Activated CD4-positive, alpha-beta T cell treated with anti-CD3 and anti-CD28 coated beads, Interleukin-2, amount 50 U/mL, for 16 hours (primary cell): ENCODE measurements at places on chromosomes 7 and 10.
A peak's percentile ranks its signal among the peaks of the same experiment; 100 is the strongest.

GRCh38 chr10:48633381-48634197 lies 28.7 kb upstream of the ARHGAP22 start:
- DNase-seq: peak; percentile 27

DNA sequence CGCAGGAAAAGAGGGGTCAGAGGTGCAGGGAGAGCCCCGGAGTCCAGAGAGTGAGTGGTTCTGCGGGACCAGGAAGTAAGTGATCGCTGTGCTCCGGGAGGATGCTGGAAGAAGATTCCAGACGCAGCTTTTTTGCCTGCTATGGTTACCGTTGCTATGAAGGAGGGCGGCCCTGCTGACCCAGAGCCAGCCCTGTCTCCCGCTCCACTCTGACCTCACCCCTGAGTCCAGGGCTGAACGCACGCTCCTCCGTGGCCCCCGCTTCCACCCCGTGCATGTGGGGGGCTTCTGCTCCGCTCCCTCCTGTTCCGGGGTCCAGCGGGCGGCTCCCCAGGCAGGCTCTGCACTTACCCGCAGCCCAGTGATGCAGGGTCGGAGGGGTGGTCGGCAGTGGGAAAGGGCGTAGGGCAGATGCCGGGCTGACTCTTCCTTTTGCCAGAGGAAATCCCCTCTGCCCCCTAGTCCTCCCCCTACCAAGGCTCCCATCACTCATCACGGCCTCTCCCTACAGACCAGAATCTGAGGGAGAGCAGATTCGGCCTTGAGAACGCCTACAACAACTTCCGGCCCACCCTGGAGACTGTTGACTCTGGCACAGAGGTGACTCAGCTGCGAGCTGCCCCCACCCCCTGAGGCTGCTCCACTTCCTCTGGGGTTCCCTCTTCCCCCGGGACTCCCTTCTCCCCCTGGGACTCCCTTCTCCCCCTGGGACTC lies 2.7 kb upstream of the MUC17 start:
- DNase-seq: peak; percentile 79

DNA sequence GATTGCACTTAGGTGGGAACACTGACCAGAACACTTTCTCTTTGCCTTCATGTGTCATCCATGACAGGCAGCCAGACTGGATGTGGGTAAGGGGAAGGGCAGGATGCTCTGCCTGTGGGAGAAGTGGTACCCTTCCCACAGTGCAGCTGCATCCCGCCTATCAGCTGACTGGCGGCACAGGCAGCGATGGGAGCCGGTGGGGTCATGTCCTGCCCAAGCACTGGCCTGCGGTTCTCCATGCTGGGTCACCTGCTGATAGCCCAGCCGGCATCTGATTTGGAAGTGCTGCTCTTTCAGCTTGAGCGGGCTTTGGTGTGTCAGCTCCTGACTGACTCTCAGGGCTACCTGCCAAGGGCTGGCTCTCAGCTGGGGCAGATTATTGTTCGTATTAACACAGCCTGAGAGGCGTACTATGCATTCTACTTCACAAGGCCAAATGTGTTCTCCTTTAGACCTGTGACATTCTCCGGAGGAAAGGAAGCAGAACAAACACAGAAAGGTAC lies 105.2 kb upstream of the PDLIM1 start:
- no peak for DNase-seq

DNA sequence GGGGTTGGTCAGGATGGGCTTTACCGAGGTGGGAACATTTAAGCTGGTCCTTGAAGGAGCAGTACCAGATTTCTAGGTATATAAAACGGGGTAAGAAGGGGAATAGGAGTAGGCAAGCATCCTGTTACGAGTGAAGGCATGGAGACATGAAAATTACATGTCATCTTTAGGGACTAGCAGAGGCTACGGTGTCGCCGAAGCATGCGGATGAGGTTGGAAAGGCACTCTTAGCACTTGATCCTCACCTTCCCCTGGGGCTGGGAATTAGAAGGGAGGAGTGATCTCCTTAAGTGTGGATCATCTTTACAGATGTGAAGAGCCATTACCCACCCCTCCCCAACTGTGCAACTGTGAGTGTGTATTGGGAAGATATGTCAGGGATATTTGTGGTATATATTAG lies 13.8 kb upstream of the ZRANB1 start:
- no peak for DNase-seq

DNA sequence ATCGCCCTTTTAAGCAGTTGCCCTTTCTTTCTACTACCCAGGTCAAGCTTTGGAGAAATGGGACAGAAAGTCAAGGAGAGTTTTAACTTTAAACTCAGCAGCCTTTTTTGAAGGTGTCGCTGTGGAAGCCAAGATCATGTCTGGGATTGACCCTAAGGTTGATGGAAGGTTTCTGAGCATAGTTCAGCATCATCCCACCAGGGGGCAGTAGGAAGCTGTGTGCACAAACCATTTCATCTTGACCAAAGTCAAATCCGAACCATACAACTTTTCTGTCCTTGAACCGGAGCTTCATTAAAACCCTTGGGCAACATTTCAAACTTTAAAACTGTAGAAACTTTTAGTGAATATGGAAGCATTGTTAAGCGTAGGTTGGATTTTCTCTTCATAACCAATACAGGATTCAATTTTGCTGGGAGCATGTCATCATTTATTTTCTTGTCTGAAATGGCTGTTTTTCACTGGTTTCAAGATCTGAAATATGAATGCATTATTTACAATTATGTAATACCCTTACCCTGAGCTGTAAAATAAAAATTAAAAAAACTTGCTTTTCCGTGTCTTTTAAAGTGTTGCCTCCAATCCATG lies 214.4 kb upstream of the KIAA1217 start:
- DNase-seq: peak; percentile 42

DNA sequence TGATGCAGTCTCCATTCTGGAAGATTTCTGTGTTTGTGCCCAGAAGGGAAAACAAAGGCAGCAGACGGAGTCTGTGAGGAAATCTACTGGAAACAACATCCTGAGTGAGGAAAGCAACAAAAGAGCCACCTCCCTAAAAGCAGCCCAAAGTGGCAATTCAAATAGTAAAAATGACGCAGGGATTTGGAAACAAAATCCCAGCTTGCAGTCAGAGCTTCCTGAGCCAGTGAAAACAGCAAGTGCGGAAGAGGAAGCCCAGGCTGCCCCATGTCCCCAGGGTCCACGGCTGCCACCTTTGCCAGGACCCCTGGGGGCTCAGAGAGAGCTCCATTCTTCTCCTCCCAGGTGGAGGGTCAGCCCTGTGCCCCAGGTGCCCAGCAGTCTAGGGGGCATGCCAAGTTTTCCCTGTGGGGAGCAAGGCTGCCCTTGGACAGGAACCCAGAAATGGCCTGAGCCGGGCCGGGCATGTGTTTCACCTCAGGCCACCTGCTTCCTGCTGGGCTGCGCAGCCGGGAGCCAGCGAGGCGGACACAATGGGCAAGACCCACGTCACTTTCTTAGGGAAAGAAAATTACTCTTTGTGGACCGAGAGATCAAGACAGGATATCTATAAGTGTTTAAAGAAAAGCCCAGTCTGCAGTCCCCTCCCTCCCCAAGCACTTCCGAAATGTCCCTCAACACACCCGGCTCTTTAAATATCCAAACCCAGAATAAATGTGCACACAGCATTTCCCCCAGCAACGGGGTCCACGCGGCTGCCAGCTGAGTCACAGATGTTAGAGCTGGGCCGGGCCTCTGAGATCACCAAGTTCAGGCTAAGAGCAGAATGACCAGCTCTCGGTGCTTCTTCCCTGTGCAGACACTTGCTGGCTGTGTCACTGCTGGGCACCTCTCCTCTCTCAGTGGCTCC lies 231.1 kb downstream of the ARHGAP12 start:
- no peak for DNase-seq

DNA sequence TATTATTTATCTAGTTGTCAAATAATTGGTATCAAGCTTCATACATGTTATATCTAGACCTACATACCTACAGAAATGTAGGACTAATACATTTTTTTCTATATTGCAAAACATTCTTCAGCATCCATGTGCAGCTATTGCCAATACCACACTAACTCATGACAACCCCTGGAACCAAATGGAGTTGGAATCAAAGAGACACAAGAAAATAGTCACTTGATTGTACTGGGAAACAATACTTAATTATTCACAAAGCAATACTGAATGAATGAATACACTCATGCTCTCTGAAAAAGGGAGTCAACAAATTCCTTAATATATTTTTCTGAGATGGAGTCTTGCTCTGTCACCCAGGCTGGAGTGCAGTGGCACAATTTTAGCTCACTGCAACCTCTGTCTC lies 10.4 kb upstream of the CFAP43 start:
- no peak for DNase-seq

DNA sequence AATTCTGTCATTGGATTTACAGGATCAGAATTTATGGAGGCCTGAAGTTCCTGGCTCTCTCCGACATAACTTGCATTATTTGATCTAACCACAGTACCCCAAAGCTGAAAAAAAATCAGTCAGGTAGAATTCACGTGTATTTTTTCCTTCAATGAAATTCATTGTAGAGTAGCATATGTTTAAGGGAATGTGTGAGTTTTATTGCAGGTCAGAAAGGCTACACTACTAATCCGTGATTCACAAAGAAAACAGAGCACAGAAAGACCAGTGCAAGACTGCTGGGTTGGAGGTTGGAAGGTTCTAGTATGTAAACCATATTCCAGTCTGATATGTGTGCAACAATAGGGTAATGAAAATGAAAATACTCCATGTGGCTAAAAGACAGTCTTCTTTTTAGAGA lies 247.0 kb upstream of the FERD3L start:
- DNase-seq: no peak
